Activated CD4-positive, alpha-beta T cell treated with anti-CD3 and anti-CD28 coated beads, Interleukin-2, Interleukin-6, amounts not matched to agents 100 ng/mL and 50 ng/mL, durations not matched to agents 16 hours and 8 hours (primary cell): ENCODE measurements at places on chromosomes 5 and 9.

GRCh38 chr5:1257841-1258240 is 32.7 kb downstream of the SLC6A18 start:
- no peak for DNase-seq

- no peak for DNase-seq
Measured at GRCh38 chr5:42604171-42604711, 152.4 kb upstream of the CCDC152 start.

DNA sequence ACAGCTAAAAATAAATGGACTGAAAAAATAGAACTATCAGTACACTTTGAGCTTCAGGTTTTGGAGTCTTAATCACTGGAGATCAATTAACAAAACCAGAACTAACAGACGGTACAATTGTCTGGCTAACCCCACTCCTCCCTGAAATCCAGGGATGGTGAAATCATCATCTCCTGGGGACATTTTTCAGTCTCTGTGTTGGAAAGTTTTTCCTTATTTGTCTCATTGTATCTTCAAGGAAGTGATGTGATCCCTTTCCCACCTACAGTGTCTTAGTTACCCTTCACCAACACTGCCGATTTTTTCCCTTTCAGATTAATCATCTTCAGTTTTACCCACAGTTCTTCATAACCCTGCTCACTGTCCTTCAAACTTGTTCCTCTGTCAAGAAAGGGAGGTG is 81.9 kb downstream of the MAP1B start:
- DNase-seq, result no peak

- no peak for DNase-seq
Measured at GRCh38 chr9:92173318-92173717, 58.1 kb upstream of the SPTLC1 start.

DNA sequence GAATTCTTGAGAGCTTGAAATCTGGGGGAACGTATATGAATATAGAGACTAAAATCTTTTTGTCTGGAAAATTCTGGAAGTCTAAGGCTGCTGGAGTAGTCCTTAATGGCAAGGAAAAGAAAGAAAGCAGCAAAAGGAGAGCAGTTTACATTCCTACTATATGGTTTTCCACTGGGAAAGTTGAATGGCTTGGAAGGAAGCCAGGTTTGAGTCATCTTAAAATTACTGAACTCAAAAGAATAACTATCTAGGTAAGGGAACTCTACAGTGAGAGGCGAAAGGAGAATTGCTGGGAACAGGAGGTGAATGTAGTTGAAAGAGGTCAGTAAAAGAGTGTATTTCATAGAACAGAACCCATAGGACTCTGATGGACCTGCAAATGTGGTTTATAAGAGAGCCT is 258.1 kb upstream of the EDIL3 start:
- no peak for DNase-seq

GRCh38 chr5:173290477-173291131 is 37.6 kb downstream of the STC2 start:
- DNase-seq, result no peak

DNA sequence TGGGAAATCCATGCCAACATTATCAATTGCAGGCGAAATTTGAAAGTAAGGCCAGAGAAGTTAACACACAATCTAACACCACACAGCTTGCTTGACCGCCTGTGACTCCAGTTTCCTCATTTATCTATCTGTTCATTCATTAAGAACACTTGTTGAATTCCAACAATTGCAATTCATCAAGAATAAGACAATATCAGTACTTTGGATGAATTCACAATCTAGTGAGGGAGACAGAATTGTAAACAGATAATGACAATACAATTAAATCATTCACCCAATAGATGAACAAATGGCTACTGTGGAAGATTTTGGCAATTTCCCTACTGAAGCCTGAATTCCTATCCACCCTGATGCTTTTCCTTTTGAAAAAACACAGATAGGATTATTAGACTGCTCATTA is 181.6 kb downstream of the TRIM36 start:
- DNase-seq, result no peak

- DNase-seq, result peak; percentile 15
Measured at GRCh38 chr5:42005561-42006153, 80.6 kb downstream of the FBXO4 start.

- no peak for DNase-seq
Measured at GRCh38 chr9:78443946-78444345, 147.0 kb downstream of the PSAT1 start.

GRCh38 chr9:80496901-80497556 is 925.3 kb downstream of the TLE4 start:
- no peak for DNase-seq

- DNase-seq, result no peak
Measured at GRCh38 chr9:4927701-4928100, 57.4 kb upstream of the JAK2 start.

DNA sequence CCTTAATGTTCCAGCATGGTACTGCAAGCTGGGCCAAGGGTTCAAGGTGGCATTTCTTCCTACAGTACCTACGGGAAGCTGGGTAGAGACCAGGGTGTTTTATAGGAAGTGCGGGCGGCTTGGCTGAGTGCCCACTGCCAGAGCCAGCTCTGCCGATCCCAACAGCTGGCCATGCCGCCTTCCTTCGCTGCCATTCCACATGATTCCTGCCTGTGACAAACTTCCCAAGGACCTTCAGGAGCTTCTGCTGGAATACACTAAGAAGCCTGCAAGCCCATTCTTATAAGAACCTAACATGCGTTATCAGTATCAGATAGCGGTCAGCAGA is 22.0 kb downstream of the MYO10 start:
- DNase-seq, result no peak

DNA sequence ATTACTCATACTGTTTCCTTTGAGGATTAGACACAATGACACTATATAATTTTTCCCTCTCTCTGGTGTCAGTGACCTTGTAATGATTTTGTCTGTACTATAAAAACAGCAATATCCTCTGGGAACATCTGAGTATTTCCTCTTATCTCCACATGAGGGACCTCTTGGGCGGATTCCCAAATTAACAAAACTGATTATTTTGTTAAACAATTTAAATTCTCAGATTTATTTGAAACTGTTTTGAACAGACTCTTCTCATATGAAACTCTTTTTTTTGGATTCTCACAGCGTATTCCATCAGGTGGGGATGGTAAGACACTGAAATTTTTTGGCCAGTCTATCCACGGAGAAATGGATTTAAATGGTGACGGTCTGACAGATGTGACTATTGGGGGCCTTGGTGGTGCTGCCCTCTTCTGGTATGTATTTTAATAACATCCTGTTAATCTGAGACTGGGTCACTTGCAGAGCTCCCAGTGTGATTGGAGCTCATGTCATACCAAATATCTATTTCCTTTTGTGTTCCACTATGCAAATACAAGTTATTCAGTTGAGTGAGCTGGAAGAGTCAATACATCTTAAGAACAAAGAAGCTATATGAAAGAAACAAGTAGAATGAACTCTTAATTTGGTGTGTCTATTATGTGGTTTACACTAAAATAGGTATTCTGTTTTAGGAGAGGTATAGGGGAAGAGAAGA is 73.8 kb upstream of the ITGA2 start:
- DNase-seq, result peak; percentile 82

- DNase-seq, result no peak
Measured at GRCh38 chr5:3022665-3023064, 271.2 kb upstream of the IRX2 start.

DNA sequence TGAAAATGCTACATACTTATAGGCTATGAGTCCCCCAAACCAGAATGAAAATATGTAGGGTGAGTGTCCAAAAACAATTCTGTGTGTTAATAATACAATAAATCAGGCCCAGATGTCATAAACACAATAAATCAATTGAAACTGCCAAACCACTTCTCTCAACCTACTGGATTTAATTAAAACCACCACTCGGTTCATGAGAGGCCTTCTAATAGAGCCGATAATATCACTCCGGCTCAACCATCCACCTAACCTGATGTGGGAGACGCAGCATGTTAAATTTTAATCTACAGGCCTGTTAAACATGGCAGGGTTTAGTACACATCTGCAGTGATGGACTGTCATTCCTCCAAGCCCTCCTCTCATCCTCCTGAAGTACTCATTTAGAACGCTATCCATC is 734.5 kb upstream of the ZNF608 start:
- DNase-seq, result no peak

DNA sequence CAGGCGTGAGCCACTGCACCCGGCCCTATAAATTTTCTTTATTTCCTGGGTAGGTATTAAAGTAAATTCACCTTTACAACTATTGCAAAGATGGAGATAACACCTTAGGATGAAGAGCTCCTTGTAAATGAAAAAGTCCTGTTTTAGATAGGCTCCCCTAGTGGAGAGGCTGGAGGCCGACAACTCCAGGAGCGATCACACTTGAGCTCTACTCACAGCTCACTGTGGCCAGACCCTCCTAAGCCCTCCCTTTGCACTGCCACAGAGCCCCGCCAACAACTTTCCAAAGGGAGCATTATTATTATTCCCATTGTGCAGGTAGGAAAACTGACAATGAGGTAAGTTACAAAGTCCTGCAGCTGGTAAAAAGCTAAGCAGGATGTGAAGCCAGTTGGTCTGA is 139.1 kb upstream of the ERCC6L2 start:
- DNase-seq, result no peak

- no peak for DNase-seq
Measured at GRCh38 chr9:132479733-132480132, 69.7 kb downstream of the CFAP77 start.

GRCh38 chr5:64347309-64347708 is 158.5 kb upstream of the RGS7BP start:
- DNase-seq, result no peak

GRCh38 chr5:88805151-88805784 is 77.7 kb downstream of the MEF2C start:
- DNase-seq, result no peak

GRCh38 chr5:67166460-67167285 is 29.9 kb downstream of the CD180 start:
- peak; percentile 84 for DNase-seq

DNA sequence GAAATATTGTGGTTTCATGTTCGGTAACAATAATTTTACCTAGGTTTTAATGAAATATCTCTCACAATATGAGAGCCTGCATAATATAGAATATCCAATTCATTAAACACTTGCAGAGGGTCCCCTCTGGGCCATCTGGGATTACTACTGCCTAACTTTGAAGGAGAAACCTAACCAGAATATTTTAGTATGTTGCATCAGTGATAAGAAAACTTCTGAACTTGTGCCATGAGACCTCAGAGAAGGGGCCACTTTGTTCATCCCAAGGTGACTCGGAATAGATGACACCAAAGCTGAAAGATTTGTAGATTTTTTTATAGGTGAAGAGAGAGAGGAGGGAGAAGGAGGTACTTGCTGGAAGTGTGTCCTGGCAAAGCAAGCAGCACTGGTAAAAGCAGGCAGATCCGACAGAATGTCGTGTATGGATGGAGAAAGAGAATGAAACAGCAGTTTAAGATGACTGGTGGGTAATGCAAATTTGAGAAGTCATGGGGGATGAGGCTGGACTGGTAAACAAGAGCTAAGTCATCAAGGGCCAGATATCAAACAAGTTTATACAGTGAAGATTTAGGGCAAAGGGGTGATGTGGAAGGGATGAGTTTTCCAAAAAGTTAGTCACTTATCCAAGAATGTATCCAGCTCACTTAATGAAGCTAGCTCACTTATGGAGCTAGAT is 372.3 kb downstream of the ADGRV1 start:
- DNase-seq, result no peak
